ENCODE measurements at places on chromosomes 6 and 20.

GRCh38 chr6:122829456-122829855 lies 40.4 kb downstream of the SMPDL3A start:
- DNase-seq = no peak

DNA sequence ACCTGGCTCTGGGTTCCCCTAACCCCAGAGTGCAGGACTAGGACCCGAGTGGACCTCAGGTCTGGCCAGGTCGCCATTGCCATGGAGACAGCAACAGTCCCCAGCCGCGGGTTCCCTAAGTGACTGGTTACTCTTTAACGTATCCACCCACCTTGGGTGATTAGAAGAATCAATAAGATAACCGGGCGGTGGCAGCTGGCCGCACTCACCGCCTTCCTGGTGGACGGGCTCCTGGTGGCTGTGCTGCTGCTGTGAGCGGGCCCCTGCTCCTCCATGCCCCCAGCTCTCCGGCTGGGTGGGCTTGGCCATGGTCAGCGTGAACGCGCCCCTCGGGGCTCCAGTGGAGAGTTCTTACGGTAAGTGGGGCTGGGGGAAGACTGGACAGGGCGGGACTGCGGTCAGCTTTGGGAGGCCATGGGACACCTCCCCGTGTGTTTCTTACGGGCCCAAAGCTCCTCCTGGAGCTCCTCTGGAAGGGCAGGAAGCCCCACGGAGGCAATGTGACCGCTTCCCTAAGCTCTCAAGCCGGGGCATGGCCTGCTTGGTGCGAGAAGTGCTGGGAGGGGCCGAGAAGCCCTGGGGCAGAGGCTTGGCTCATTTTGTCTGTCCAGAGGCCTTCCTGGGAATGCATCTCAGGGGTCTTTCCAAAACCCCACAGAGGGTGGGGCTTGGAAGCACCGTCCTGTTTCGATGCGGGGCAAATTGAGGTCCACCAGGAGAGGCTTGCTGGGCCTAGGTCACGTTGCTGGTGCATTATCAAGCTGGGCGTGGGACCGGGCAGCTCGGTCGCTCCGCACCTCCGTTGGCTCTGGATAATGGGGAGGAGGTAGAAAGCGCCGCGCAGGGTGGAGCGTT lies at the start of gene HNF4A:
Gene HNF4A (plus strand): TSS at position 202 of the 855 bp plus-strand sequence. CDS start 106 bp downstream, at position 308.
- DNase-seq = no peak

DNA sequence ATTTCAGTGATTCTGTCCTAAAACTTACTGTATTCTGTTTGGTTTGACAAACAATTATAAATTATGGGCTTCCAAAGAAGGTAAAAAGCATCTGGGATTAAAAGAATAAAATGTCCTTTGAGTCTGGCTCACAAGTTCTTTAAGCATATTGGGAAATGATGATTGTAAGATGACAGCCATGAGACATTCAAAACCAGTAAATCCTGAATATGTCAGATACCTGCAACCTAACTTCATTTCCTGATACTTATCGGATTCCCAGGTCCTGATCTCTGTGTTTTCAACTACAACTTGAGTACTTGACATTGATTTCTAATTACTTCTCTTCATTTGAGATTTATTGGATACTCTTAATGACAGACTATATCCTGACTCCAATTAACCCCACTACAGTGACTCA lies 446.6 kb downstream of the GRIK2 start:
- no peak for DNase-seq

DNA sequence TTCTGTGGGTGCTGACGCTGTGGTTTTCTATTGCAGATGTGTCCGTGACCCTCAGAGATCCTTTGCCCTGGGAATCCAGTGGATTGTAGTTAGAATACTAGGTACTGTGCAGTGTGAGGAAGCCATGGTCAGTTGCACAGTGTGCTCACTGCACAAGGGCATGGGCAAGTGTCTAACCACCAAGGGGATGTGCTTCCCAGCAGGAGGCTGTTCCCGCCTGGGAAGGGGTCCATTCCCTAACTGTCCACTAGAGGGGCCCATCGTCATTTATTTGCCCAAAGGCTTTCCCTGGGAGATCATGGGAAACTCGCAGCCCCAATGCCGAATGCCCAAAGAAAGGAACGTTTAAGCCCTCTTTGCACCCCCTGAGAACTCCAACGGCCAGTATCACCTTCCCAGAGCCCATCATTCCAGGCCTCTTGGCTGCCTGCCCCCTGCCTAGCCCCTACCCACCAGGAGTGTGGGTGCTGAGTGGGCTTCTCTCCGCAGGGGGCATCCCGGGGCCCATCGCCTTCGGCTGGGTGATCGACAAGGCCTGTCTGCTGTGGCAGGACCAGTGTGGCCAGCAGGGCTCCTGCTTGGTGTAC lies 26.2 kb downstream of the SLCO4A1 start:
- peak; percentile 54 for DNase-seq

GRCh38 chr6:121771937-121772720 lies 336.7 kb downstream of the GJA1 start:
- DNase-seq = no peak

DNA sequence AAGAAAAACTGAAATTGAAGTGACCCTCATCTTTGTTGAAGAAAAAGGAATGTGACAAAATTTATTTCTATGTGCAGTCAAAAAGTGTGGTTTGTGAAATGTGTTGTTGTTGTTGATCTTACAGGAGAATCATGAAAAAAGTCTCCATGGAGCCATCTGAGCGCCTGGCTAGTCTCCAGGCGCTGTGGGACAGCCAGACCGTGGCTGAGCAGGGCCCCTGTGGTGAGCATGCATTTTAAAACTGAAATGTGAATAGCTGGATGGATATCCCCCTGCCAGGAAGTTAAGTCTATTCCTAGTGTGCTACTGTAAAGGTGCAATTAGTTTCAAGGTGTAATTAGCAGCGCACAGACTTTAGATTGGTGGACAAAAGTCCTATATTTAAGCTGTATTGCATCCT lies 170.6 kb downstream of the CARMIL1 start:
- DNase-seq = no peak

DNA sequence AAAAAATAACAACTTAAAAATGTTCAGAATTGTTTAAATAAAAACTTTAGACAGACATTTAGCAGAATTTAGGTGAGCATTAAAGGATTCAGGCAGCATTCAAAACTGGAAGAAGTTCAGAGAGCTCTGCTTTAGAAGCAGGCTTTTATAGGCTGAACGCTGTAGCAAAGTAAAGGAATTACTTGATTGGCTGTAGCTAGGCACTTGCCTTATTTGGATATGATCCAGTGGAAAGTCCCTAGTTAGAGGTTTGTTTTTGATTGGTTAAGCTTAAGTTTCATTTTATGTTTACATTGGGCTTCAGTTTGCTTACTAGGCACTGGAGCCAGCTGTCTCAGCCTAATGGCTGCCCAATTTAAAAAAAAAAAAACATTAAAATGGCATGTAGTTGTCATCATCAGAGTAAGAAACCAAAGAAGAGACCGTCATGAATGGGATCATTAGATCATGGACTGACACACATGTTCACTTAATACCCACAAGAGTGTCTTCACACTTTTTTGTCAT lies 65.1 kb downstream of the CBFA2T2 start:
- peak; percentile 16 for DNase-seq

DNA sequence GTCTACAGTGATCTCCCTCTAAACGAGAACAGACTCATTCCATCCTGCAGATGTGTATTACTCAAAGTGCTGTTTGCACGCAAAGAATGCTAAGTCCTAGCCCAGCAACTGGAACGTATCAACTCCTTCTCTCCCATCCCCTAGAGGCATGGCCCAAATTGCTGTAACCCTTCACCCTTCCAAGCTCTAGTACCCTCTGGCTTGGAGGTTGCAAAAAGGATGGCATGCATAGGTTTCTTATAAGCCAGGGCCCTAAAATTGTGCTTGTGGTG lies 71.5 kb upstream of the TGM3 start:
- no peak for DNase-seq

GRCh38 chr6:12363651-12364381 lies 73.7 kb downstream of the EDN1 start:
- no peak for DNase-seq

DNA sequence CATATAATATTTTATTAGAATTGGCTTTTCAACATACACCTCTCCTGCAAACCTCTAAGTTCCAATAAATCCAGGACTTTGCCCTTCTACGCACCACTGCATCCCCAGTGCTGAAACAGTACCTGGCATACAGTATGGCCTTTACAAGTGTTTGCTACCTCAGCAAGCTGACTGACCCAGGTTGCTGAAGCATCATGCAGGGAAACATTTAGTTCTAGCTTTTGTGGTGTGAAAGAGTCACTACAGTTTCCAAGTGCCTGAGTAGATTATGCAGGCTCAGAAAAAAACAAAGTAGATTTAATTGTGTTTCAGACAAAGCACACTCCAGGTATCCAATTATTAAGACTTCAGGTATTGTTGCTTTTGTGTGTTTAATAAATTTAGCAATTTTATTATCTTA lies 614.2 kb upstream of the NRSN1 start:
- no peak for DNase-seq

GRCh38 chr20:51573576-51574243 lies 31.2 kb upstream of the NFATC2 start:
- DNase-seq = no peak

All from activated CD8-positive, alpha-beta memory T cell treated with anti-CD3 and anti-CD28 coated beads, Interleukin-2, amount 50 U/mL, for 4 hours (primary cell).